Cerebellum (tissue), 4 donors: ENCODE measurements at places on chromosomes 2 and 18. TPM values are rescaled to one million over a fixed set of nuclear protein-coding genes. Genes with fewer than 3 reads are reported as not detected.

Gene DSC3
- 0.36 TPM for total RNA-seq

Gene PPP1CB
- total RNA-seq, result 185 TPM

Gene SMPD4
- 22.6 TPM for total RNA-seq

Gene SLC39A6
- 160 TPM for total RNA-seq

Gene CHN1
- 37.3 TPM for total RNA-seq

Gene GCG
- total RNA-seq, result not detected

Gene KCNIP3
- total RNA-seq, result 20.8 TPM
